ENCODE measurements at places on chromosomes 4 and X.

DNA sequence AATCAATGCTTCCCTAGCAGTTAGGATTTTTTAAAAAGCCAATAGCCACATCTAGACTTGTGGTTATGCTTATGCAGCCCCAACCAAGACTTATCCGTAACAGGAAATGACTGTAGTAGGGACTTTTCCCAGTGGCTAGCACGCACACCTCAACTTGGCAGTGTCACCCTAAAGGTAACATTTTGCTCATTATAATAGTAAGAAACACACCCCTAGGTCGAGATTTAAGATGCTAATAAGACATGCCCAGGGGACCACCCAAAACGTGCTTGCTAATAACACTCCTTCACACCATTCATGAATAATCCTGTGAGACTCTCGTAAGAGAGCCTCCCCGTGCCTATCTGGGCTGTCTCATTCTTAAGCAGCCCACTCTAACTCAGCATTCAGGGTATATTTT is 195.3 kb downstream of the CHIC1 start:
- no peak for DNase-seq

DNA sequence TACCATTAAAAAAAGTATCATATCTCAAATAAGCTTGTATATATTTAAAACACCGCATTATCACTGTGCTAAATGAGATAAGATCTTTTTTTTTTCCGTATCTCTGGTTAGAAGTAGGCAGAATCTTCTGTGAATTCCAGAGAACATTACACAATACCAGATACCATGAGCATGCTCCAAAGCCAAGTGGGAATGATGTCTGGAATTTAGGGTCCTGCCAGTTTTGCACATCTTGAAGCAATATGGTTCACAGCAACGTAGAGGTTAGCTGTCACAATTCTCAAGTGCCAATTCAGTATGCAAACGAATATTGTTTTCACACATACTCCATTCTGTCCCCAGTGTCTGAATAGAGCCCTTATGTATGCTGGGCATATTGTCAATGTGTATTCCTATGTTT is 127.5 kb upstream of the NEIL3 start:
- no peak for DNase-seq

DNA sequence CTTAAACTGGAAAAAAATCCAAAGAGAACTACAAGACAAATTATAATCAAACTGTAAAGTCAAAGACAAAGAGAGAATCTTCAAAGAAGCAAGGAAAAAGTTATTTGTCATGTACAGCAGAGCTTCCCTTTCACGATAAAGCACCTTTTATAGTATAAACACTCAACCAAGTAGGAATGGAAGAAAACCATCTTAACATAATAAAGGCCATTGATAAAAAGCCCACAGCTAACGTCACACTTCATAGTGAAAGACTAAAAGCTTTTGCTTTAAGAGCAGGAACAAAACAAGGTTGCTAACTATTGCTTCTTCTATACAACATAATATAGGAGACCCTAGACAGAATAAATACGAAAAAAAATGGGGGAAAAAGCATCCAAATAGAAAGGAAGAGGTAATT is 595.7 kb upstream of the POU3F4 start:
- no peak for DNase-seq

DNA sequence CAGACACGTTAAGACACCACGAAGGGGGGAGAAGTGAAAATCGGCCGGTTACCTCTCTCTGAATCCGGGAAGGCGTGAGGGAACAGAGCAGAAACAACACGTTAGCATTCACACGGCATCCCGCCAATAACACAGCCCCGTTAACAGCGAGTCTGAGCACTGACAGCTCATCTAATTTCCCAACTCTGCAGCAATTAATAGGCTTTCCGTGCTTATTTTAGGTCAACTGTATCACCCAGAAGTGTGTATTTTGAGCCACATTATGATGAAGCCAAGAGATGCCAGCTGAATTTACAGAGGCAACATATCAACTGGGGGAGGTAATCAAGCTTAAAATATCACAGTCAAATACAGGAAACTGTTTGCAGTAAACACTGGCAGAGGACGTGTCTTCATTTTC is 92.6 kb downstream of the NSUN7 start:
- DNase-seq: no peak

DNA sequence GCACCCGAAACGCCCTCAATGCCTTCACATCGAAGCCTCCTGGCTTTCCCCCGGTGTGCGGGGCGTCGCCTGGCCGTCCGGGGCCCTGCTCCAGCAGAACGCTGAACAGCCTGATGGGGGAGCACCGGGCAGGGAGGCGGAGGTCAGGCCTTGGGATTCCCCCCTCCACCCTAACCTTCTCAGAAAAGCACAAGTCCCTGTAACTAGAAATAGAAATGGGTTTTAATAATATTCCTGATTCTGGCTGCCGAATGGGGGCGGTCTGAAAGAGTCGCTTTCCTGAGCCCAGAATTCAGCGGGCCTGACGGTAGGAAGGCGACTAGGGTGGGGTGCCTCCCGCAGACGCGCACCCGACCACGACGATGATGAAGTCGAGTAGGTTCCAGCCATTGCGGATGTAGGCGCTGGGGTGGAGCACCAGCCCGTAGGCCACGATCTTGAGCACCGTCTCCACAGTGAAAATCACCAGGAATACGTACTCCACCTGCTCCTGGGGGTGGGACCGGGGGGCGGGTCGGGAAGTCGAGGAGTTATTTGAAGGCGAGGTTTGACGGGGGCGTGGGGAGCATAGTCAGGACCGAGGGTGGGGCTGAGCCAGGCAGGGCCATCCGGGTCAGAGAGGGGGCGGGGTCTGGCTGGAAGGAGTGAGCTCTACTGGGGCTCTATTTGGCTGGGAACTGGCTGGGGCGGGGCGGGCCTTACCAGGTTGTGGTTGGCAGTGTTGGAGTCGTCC is 2.5 kb downstream of the CACNA1F start:
- no peak for DNase-seq

GRCh38 chr4:3261411-3262207 is 12.7 kb downstream of the MSANTD1 start:
- DNase-seq: no peak

DNA sequence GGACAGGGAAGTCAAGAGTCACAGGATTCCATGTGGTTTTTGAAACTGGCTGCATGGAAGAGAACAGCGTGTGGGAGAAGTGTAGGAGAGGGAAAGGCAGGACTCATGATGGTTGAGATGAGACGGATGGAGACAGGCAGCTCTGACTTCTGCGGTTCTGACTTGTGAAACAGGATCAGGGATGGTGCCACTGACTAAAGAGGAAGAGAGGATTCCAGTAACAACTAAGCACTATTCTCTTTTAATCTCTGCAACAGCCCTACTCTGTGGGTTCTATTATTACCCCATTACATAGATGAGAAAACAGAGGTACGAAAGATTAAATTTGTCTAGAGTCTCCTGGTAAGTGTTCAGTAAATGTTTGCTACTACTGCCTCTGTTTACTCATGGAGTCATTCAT is 156.3 kb downstream of the CBR4 start:
- no peak for DNase-seq

DNA sequence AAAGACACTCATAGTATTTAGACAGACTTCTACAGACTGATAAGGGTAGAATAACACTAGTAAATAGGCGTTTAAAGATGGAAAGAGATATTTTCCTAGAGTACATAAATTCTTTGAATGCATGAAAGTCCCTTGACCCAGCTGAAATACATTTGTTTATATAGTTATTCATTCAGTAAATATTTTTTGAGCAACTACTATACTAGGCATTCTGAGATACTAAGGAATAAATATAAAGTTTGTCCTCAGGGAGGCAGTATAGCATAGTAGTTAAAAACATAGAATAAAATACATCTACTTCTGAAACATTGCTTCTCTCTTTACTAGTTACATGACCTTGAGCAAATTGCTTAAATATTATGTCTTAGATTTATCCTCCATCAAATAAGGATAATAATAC is 27.4 kb downstream of the HMGN5 start:
- DNase-seq: no peak

- DNase-seq: no peak
These were observed 206.0 kb downstream of the BCOR start for GRCh38 chrX:39891781-39892180.

DNA sequence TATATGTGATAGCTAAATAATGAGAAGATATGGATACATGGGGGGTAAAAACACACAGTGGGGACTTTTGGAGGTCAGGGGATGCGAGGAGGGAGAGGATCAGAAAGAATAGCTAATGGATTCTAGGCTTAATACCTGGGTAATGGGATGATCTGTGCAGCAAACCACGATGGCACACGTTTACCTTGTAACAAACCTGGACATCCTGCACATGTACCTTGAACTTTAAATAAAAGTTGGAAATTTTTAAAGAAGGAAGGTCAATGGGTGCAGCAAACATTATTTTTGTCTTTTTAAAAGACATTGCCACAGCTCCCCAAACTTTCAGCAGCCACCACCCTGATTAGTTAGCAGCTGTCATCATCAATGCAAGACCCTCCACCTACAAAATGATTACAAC is 29.7 kb upstream of the UGT2B15 start:
- DNase-seq: no peak

GRCh38 chr4:140094438-140095420 is 59.3 kb downstream of the MAML3 start:
- DNase-seq: no peak

GRCh38 chr4:90099812-90100211 is 27.4 kb upstream of the CCSER1 start:
- no peak for DNase-seq

DNA sequence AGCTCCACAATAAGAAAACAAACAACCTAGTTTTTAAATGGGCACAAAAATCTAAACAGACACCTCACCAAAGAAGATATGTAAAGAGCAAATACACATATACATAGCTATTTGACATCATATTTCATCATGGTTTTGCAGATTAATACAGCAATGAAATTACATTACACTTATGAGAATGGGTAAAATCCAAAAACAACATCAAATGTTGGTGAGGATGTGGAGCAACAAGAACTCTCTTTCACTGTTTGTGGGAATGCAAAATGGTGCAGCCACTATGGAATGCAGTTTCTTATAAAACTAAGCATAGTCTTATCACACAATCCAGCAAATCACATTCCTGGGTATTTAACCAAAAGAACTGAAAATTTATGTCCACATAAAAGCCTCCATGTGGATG is 25.0 kb downstream of the TLR6 start:
- DNase-seq: no peak

DNA sequence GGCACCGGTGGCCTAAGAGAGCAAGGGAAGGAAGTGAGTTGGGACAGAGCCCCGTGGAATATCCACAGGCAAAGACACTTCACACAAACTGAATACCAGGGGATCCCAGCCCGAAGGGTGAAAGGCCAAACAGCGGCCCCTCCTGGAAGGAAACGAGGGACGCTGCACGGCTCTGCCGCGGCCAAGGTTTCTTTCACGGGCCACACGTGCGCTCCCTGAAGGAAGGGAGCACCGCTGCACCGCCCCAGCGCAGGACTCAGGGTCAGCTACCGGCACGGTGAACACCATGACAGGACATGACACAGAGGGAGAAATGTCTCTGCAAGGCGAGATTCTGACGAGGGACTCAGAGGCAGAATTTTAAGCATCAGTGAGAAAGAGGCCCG is 31.5 kb upstream of the GTPBP6 start:
- DNase-seq: no peak

DNA sequence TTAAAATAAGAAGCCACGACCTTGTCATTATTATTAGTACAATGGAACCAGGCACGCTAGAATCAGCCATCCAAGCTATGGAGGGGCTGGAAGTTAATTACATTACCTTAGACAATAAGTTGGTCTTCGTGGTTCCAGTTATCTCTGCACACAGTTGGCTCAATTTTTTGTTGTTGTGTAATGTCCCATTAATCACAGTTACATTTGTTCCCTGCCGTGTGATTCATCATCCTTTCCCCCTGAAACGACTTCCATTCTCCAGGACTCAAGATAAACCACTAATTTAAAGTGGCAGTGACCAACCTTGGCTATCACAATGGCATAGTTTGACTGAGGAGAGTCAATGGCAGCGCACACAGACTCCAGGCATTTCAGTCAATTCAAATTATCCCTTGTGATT is 905.0 kb downstream of the RAB28 start:
- DNase-seq: no peak

- DNase-seq: no peak
These were observed 671.5 kb upstream of the GRIA3 start for GRCh38 chrX:122512561-122513072.

DNA sequence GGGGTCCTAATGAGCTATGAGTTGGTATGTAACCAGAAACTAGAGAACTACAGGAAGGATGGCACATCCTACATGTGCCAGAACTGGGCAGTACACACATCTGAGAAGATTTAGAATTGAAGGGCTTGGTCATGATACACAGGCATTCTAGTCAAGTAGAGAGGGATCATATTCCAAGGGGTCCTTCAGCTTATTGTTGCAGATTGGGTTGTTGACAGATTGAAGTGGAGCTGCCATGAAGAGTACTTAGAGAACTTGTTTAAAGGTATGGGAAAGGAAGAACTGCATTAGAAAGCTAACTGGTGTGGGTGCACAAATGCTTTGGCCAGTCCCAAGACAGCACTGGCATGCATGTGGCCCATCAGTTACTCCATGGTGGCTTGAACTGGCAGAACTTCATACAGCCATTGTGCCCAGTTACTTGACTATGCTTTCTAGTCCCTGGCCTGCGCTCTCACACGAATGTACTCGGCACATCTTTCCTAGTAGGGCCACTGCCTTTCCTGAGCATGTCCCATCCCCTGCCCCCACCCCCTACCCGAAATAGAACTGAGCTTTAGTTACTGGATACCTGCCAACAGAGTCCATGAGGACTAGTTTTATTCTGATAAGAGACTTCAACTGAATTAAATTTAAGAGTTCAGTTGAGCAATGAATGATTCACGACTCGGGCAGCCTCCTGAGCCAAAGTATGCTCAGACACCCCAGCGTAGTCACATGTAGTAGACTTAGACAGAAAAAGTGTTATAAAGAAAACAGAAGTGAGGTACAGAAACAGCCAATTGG is 64.0 kb downstream of the CCNG2 start:
- no peak for DNase-seq

GRCh38 chrX:19579485-19579884 is 64.2 kb upstream of the MAP3K15 start:
- DNase-seq: no peak

DNA sequence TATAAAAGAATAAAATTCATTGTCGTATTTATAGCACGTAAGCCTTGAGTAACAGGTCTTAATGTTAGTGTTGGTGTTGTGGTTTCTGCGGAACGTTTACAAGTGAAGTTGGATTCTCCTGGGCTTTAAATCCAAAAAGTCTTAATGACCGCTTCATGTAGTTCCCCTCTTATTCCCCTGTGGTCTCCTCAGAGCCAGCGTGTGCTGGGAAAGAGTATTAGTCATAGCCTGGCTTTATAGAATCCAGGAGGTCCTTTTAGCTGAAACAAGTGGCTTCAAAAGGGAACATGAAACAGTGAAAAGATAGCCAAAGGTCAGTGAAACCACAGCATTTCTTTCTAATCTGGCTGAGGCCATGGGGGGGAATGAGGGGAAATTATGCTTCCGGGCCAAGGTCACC is 79.1 kb downstream of the CLCN4 start:
- no peak for DNase-seq

GRCh38 chr4:169593050-169593560 is 19.3 kb downstream of the NEK1 start:
- DNase-seq: no peak
